ENCODE measurements at places on chromosomes 1 and 21.

- DNase-seq: no peak
These were observed 48.2 kb downstream of the RAB3B start for GRCh38 chr1:51942281-51942680.

- no peak for DNase-seq
These were observed 24.6 kb upstream of the KLHDC8A start for GRCh38 chr1:205381305-205381704.

- DNase-seq: no peak
These were observed 4.3 kb downstream of the PIK3CD start for GRCh38 chr1:9655836-9656235.

- DNase-seq: no peak
These were observed 50.7 kb downstream of the ALG14 start for GRCh38 chr1:95021805-95022643.

GRCh38 chr1:118183586-118183985 is 1.4 kb downstream of the SPAG17 start:
- DNase-seq: no peak

GRCh38 chr1:66276218-66276617 is 257.7 kb upstream of the SGIP1 start:
- DNase-seq: no peak

DNA sequence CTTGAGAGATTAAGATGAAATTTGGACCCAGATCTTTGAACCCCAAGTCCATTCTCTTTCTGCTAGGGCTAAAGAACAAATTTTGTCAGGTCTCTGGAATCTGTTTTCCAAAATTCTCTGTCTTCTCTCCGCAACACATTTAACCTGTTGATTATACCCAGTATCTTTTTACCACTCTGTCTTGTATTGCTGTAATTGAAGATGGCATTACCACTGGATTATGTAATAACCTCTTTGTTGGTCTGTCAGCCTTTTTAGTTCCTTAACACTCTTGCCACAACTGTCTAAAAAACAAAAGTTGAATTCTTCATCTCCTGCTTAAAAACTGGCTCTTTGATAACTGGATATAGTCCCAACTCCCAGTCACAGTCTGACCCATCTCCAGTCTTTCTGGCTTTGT is 3.0 kb downstream of the SRP9 start:
- no peak for DNase-seq

DNA sequence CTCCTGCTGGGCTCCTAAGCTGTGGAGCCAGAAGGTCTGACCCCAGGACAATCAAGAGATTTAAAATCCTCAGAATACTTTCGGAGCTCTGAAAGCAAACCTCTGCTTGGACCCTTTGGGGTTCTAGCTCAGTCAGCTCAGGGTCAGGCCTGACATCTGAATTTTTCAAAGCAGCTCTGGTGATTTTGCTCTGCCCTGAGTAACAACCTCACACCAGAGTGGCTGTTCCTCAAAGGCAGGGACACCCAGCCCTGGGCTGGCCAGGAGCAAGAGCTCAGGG is 11.9 kb downstream of the SLC1A7 start:
- DNase-seq: no peak

GRCh38 chr1:174800216-174800851 is 199.4 kb upstream of the CACYBP start:
- DNase-seq: peak; percentile 11

DNA sequence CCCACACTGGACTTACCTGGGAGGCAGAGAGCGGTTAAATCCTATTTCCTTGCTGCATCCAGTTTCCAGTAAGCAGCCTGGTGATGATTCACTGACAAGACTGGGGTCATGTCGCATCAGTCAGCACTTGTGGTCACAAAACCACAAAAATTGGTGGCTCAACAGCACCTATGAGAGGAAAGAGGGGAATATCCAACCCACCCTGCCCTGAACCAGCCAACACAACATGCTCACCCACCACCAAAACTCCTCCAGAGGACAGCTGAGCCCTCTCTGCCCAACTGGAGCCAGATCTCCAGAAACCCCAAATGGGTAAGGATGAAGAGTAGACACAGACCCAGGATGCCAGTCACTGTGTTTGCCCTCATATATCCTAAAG is 64.0 kb downstream of the CD46 start:
- DNase-seq: peak; percentile 63

DNA sequence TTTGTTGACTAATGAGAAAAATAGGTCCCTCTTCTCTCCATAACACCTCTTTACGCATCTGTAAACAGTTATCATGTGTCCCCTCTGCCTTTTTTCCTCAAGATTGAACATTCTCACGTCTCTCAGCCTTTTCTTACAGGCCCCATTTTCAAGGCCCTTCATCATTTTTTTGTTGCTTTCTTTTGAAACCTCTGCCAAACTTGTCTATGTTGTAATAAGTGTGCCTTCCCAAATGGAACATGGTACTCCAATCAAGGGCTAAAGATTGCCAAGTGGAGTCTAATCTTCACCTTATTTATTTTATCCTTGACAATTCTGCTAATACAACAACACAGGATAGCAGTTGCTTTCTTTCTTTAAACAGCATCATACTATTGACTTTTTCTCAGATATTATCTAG is 280.3 kb downstream of the USH2A start:
- no peak for DNase-seq

Measured in AG08395 (cell line).